Gastroesophageal sphincter (tissue), 4 donors: ENCODE measurements at places on chromosomes 16 and 17. TPM values are rescaled to one million over a fixed set of nuclear protein-coding genes. Genes with fewer than 3 reads are reported as not detected.
A peak's percentile ranks its signal among the peaks of the same experiment; 100 is the strongest.

DNA sequence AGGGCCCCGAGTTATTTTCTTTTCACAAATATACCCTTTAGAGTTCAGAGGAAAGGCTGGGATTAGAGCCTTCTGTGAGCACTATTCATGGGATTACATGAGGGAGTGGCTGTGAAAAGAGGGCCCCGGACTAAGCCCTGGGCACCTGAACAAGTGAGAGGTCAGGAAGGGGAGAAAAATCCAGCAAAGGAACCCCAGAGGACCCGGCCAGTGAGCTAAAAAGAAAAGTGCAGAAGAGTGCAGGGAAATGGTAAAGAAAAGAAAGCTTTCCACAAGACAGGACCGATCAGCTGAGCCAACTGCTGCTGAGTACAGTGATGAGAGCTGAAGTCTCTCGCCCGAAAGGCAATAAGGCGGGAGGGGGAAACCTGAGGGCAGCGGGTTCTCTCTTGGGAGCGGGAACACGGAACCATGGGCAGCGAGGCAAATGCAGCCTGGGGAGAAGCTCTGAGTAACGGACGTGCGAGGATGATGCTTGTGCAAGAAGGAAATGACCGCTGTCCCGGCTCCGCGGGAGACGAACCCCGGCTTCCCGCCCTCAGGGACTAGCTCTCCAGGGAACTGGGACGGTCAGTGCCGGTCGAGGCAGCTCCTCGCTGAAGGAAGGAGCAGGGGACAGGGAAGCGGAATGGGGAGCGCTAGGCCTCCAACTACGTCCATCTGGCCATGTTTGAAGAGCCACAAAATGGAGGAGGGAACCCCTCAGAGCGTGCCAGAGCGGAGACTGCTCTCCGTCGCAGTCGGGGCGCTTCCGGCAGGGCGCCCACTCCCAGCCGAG, 665 bp upstream of the ALDH3A2 start:
- peak; percentile 58 for ATAC-seq

GRCh38 chr16:88430185-88430523, 22.9 kb upstream of the ZFPM1 start:
- ATAC-seq, result no peak

DNA sequence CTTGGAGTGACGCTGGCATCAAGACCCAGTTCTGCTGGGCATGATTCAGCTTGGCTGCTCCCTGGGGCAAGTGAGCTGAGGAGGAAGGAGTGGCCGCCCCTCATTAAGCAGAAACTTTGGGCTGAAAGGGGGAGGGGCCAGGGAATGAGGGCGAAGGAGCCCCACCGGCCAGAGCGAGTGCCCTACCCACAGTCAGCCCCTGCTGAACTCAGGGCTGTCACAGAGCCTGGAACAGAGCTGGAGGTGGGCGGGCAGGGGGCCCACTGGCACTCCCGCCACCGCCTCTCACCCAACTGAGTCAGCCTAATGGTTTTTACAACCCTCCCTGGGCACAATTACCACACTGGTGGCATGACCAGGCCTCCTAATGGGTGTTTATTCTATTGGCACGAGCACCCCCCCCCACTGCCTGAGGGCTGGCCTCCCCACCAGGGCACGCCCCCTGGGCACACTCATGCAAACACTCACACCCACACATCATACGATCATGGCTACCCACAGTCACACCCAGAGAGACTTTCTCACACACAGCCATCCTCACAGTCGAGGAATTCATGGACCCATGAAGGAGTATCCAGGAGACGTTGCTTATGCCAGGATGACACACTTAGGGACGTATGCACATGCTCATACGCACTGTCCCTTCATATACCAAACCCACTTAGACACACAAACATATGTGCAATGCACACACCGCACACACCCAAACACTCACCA, 19.2 kb downstream of the UNC119 start:
- no peak for ATAC-seq

DNA sequence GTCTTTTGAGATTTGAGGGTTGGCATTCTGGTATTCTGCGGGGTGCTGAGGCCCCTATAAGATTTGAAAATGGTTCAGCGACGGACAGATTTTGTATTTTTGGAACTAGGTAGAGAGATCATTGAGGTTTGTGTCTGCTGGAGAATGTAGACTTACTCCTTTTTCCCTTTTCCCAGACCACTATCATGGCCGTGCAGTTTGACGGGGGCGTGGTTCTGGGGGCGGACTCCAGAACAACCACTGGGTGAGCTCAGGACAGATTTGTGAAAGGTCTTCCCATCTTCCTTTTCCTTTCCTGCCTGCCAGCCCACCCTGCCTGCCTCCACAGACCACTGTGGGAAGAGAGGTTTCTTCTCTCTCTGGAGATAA, 572 bp downstream of the PSMB6 start:
- no peak for ATAC-seq

GRCh38 chr17:30137158-30137557, 20.5 kb downstream of the NSRP1 start:
- ATAC-seq, result no peak

- peak; percentile 54 for ATAC-seq
These were observed at the start of gene RAMP2 for GRCh38 chr17:42760652-42761581. Gene RAMP2 (plus strand): TSS chr17:42761227. CDS start chr17:42761262, 35 bp downstream.

GRCh38 chr17:60107526-60108257, 29.0 kb upstream of the HEATR6 start:
- no peak for ATAC-seq

Gene NOMO2
- 79.9 TPM for total RNA-seq

Gene PIK3R6
- 1.9 TPM for total RNA-seq

Gene SEC14L5
- 1.3 TPM for total RNA-seq
